ENCODE measurements at places on chromosomes 3 and 15.
A peak's percentile ranks its signal among the peaks of the same experiment; 100 is the strongest.

DNA sequence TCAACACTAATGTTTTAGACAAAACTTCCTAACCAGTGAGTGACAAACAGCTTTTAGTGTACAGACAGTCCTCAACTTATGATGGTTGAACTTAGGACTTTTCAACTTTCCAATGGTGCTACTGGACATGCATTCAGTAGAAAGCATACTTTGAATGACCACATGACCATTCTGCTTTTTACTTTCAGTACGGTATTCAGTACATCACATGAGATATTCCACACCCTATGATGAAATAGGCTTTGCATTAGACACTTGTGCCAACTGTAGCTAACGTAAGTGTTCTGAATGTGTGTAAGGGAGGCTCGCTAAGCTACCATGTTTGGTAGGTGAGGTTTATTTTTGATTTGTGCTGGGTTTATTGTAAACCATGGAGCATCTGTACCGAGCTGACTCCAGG lies 113.7 kb downstream of the WNT7A start:
- no peak for DNase-seq

DNA sequence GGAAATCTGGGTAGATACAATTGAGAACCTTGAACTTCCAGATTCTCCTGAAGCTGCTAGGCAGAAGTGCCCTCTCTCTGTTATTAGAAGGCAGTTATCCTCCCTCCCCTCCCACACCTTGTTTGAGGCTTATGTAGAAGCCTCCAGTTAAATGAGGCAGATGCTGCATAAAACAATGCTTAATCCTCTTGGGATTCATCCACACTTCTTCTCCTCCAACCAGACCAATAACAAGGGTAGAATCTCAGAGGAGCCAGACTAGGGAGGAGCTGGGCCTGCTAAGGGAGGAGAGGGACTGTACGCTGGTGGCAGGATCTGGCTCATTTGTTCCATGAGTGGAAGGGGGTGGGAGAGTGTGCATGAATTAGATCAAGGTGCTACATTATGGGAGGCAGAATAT lies 88.3 kb upstream of the PRR23C start:
- DNase-seq, result no peak

DNA sequence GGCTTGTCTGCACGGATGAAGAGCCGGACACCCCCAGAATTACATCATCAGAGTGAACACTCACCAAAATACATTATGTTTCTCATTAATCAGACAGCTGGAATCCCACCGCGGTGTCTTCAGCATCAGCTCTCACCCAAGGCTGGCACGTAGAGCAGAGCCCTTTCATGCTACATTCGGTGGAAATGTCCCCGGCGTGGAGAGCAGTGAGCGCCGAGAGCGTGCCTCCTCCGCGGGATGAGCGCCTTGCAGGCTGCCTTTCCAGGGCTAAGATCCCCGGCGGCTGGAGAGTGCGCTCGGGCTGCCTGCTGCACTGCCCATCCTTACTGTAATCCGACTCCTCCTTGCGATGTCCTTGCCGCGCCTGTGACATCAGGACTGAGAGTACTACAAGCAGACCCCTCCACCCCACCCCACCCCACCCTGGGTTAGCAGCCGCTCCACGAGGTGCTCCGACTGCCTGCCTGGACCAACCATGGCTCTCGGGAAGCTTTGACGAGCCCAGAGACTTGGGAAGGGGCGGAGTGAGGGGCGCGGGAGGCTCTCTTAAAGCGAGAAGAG lies at the start of gene ZNF385D:
TSS of gene ZNF385D (minus strand) at position 380 of the 561 bp plus-strand sequence. CDS start at position 86, 294 bp downstream.
- peak; percentile 32 for DNase-seq

DNA sequence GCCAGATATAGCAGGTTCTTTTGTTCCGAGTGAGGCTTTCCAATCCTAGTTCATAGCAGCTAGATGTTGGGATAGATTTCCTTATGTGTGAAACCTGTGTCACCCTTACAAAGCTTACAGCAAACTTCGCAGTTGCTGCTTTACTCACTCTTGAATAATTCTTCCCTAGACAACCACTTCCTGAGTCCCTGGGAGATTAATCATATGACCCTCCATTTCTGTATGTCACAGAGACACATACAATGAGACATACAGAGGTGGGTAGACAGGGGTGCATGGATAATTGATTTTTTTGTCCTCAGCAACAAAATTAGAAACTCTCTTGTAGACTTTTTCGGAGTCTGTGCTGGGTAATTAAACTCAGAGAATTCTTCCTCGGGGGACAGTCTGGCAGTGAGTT lies 163.2 kb downstream of the NSUN3 start:
- DNase-seq, result no peak

DNA sequence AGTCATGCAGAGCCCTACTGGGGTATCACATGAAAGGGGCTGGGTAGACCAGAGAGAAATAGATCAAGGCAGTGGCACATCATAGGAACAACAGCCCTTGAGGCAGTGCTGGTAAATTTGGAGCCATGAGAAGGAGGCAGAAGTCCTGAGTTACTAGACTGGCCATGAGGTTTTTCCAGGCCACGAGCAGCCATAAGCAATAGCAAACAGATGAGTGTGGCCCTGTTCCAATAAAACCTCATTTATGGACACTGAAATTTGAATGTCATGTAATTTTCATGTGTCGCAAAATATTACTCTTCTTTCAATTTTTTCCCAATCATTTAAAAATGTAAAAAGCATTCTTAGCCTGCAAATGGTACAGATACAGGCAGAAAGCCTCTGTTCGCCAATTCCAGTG lies 28.1 kb upstream of the LRRN1 start:
- DNase-seq, result no peak

DNA sequence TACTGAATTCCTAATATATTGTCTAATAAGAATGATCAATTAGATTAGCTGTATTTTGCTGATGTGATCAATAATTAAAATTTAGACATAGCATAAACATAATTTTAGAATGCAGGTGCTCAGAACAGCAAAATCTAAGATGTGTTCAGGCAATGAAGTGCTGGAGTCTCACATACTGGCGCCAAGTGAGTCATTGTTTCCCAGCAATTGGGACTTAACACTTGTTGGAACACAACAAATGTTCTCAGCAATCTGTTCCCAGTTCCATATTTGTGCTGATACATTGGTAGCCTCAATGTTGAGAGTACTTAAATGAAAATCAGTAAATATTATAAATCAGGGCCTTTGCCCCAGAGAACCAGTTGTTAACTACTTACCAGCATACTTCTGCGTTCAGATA lies 619.0 kb downstream of the ROBO1 start:
- no peak for DNase-seq

GRCh38 chr15:81896356-81896755 lies 149.5 kb downstream of the MEX3B start:
- no peak for DNase-seq

DNA sequence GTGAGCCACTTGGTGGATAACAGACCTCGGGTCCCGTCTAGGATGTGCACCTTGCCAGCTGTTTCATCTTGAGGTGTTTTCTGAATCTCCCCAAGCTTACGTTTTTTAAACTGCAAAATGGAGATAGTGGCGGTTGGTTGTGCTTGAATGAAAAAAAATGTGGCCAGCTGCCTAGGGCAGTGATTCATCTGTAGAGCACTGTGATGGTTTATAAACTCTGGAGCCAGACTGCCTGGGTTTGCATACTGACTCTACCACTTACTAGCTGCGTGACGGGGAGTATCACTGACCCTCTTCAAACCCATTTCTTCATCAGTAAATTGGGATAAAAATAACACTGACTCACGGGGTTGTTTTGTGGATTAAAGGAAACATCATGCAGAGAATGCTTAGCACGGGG lies 159.1 kb downstream of the CHL1 start:
- no peak for DNase-seq

Data from lung microvascular endothelial cell (primary cell).